Thoracic aorta (tissue), 2 donors: ENCODE measurements at places on chromosomes 12 and 14. TPM values are rescaled to one million over a fixed set of nuclear protein-coding genes. Genes with fewer than 3 reads are reported as not detected.

GRCh38 chr12:93151079-93151762 lies 222.1 kb upstream of the EEA1 start:
- no peak for DNase-seq
- H3K4me3 ChIP-seq: no peak overlapping the region
- H3K36me3 ChIP-seq: no peaks in the 10 kb centered on the region
- H3K27me3 ChIP-seq: no peaks in the 10 kb centered on the region
- H3K27ac ChIP-seq: no peak overlapping the region

DNA sequence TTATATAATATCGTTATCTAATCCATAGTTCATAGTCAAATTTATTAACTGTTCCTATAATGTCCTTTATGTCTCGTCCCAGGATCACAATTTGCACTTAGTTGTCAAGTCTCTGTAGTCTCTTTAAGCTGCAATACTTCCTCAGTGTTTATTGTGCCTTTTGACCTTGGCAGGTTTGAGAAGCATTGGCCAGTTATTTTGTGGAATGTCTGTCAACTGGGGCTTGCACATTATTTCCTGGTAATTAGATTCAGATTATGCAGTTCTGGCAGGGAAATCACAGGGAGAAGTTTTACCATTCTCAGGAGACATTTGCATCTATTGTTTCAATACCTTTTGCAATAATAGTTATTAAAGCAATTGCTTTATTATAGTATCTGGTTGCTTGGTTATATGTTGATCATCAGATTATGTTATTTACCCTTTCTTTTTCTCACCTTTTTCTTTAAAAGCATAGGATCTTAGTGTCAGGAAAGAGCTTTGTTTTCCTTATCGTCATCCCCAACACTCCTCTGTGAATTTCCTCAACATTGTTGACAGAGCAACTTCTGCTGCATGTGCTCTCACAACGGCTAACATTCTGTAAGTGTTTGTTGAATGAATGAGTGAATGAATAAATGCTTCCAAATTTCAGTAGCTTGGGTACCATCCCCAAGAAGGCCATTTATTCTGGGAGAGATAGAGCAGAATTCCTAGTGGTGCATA lies 3.7 kb upstream of the ART4 start:
- H3K36me3 ChIP-seq: no peaks in the 10 kb centered on the region
- H3K27ac ChIP-seq: peak overlapping the region; percentile 80
- peaks cover 34% of the 10 kb centered on the region for H3K4me1 ChIP-seq
- H3K27me3 ChIP-seq: no peaks in the 10 kb centered on the region

GRCh38 chr14:61934385-61934784 lies 172.2 kb downstream of the SNAPC1 start:
- H3K27ac ChIP-seq: no peak overlapping the region
- no peaks in the 10 kb centered on the region for H3K27me3 ChIP-seq
- no peaks in the 10 kb centered on the region for H3K4me1 ChIP-seq
- H3K36me3 ChIP-seq: no peaks in the 10 kb centered on the region
- no peak overlapping the region for H3K4me3 ChIP-seq

DNA sequence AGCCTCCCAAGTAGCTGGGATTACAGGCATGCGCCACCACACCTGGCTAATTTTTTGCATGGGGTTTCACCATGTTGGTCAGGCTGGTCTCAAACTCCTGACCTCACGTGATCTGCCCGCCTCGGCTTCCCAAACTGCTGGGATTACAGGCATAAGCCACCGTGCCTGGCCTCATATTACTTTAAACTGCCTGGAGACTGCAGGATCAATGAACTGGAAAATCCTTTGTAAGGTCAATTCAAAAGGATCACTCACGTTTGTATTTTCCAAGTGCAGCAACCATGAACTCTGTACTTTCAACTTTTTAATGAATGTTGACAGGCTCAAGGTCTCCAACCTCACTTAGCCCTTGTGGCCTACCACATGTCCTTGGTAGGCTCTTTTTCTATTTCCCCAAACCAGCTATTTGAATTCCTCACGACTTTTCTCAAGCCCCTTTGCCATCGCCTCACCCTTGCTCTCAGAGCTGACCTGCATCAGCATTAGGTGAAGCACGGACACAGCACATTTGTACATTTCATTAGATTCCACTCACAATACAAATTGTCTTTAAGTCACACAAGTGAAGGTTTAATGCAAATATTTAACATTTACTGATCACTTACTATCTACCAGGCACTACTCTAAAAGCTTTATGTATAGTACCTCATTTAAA lies 42.2 kb upstream of the GCH1 start:
- DNase-seq: no peak
- H3K27me3 ChIP-seq: no peaks in the 10 kb centered on the region
- no peaks in the 10 kb centered on the region for H3K4me1 ChIP-seq
- H3K27ac ChIP-seq: no peak overlapping the region
- H3K36me3 ChIP-seq: peaks cover 2% of the 10 kb centered on the region

DNA sequence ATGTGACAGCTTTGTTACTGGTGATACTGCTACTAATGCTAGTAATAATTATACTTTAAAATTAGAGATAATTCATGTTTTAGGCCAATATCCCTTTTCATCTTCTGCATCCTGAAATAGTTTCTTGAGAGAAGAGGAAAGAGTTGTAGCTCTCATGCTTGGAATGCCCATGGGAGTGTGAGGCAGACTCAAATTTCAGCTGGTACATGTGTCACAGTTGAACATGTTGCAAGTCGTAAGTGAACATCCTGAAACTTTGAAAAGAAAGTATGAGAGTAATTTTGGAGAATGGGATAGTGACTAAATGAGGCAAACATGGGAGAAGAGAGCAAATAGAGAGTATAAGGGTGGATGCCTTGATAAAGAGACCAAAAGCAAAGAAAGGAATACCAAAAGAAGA lies 168.0 kb downstream of the TMTC3 start:
- no peak overlapping the region for H3K4me3 ChIP-seq
- DNase-seq: no peak

GRCh38 chr14:20278414-20278813 lies 27.3 kb downstream of the TTC5 start:
- H3K36me3 ChIP-seq: peaks cover 3% of the 10 kb centered on the region
- no peak overlapping the region for H3K27ac ChIP-seq
- DNase-seq: no peak
- no peaks in the 10 kb centered on the region for H3K4me1 ChIP-seq
- H3K27me3 ChIP-seq: no peaks in the 10 kb centered on the region
- H3K4me3 ChIP-seq: no peak overlapping the region

DNA sequence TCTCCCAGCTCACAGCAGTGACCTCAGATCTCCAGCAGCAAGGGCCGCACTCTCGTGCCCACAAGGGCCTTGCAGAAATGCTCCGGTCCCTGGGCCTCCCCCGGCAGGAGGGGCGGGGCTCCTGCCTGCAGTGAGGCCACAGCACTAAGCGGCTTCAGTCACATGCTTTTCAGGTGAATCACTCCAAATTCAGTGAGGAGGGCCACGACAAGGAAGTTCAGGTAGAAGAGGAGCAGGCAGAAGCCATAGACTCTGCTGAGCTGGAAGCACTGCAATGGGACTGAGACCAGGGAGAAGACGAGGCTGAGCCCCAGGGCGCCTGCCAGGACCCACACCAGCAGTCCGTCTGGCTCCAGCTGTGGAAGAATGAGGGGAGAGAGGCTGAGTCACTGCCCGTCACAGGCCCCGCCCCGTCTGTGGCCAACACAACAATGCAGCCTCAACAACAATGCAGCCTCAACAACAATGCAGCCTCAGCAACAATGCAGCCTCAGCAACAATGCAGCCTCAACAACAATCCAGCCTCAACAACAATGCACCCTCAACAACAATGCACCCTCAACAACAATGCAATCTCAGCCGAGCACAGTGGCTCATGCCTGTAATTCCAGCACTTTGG lies 35.2 kb downstream of the SLC8B1 start:
- peak overlapping the region; percentile 43 for H3K4me3 ChIP-seq
- DNase-seq: peak; percentile 25
- H3K36me3 ChIP-seq: peaks cover 32% of the 10 kb centered on the region
- no peaks in the 10 kb centered on the region for H3K27me3 ChIP-seq

Gene PRKCH
- 73.6 TPM for total RNA-seq

GRCh38 chr12:49811136-49811535 lies 17.1 kb downstream of the NCKAP5L start:
- peaks cover 8% of the 10 kb centered on the region for H3K36me3 ChIP-seq
- no peaks in the 10 kb centered on the region for H3K27me3 ChIP-seq
- H3K27ac ChIP-seq: no peak overlapping the region

GRCh38 chr12:70853326-70853725 lies 67.2 kb downstream of the PTPRR start:
- H3K36me3 ChIP-seq: no peaks in the 10 kb centered on the region
- H3K27ac ChIP-seq: no peak overlapping the region
- H3K4me1 ChIP-seq: peaks cover 41% of the 10 kb centered on the region
- H3K4me3 ChIP-seq: no peak overlapping the region
- DNase-seq: no peak

DNA sequence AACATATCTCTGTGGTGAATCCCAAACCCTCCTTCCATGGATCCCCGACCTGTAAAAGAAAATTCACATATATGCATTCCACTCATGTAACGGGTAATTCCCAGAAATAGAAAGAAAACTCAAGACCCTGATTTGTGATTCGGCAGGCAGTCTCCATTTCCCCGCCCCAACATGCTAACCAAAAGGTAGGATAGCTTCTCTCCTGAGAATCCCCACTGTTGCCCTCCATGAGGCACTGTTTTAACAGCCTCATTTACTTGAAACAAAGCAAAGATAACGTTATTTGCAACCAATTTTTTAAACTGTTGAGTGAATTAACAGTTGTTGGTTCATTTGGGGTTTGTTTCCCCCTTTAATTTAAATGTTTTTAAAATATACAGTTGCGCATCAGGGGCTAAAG lies 774 bp upstream of the SLC2A13 start:
- H3K36me3 ChIP-seq: no peaks in the 10 kb centered on the region
- peaks cover 7% of the 10 kb centered on the region for H3K4me1 ChIP-seq
- peak overlapping the region; percentile 85 for H3K27ac ChIP-seq
- peak overlapping the region; percentile 92 for H3K4me3 ChIP-seq
- H3K27me3 ChIP-seq: no peaks in the 10 kb centered on the region

Gene ZDHHC22
- total RNA-seq: not detected

DNA sequence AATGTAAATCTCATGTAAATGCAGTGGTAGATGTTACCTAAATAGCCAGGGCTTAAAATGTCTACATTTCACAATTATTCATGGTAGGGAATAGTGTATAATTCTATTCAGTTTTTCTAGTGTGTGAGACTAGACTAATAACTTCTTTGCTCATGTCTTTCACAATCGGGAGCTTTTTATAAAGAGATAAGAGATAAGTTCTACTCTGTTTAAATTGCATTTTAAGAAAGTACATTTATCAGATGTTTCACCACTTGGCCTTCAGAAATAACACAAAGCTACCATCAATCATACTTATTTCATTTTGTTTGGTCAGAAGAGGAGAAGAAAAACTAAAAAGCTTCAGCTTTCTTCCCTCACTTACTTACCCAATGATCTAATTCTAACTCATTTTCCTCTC lies 725.5 kb upstream of the FLRT2 start:
- no peak overlapping the region for H3K27ac ChIP-seq
- no peaks in the 10 kb centered on the region for H3K36me3 ChIP-seq
- no peaks in the 10 kb centered on the region for H3K4me1 ChIP-seq
- no peak overlapping the region for H3K4me3 ChIP-seq
- H3K27me3 ChIP-seq: no peaks in the 10 kb centered on the region
- no peak for DNase-seq

Gene KCNK10
- total RNA-seq: not detected

Gene INHBC
- total RNA-seq: not detected

DNA sequence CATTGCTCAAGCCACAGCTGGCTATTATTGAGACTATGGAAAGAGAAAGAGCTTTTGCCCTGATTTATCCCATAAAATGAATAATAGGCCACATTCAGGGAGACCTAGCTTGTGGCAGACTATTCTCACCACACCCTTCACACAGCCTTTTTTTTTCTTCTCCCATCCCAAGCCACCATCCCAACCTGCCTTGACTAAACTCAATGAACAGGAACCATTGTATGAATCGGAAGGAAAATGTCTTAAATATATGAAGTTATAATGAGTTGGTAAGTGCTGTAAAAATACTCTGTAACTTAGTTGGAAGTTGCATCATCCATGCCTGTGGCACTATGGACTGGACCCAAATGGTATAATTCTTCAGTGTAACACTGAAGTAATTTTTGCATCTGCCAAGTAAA lies 338.4 kb downstream of the RAD51B start:
- H3K4me1 ChIP-seq: peaks cover 9% of the 10 kb centered on the region
- H3K4me3 ChIP-seq: no peak overlapping the region
- no peak for DNase-seq
- no peak overlapping the region for H3K27ac ChIP-seq

- H3K27ac ChIP-seq: peak overlapping the region; percentile 87
- no peaks in the 10 kb centered on the region for H3K36me3 ChIP-seq
- H3K27me3 ChIP-seq: no peaks in the 10 kb centered on the region
- H3K4me3 ChIP-seq: no peak overlapping the region
Observed at GRCh38 chr14:68564826-68565759, 227.8 kb downstream of the ZFP36L1 start.

GRCh38 chr12:12901158-12901791 lies 9.9 kb downstream of the GPRC5A start:
- H3K27me3 ChIP-seq: no peaks in the 10 kb centered on the region
- peak; percentile 49 for DNase-seq
- H3K4me3 ChIP-seq: peak overlapping the region; percentile 69
- peak overlapping the region; percentile 94 for H3K27ac ChIP-seq

DNA sequence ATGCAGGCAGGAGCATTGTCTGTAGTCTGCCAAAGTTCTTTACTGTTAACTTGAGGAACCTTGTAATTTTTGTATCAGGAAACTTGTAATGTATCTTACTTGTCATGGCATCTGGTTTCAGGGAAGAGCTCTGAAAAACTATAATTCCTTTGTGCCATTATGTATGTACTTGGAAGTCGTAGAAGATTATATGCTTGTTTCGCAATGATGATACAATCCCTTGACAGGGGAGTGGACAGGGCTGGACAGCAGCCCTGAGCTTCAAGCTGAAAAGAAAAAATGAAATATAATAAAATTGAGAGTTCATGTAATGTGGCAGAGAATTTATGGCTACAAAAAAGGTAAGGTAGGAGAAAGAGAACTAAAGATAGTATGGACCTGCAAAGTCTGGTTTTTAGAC lies 7.4 kb upstream of the DLGAP5 start:
- H3K4me1 ChIP-seq: no peaks in the 10 kb centered on the region
- H3K36me3 ChIP-seq: no peaks in the 10 kb centered on the region
- H3K4me3 ChIP-seq: no peak overlapping the region
- no peak overlapping the region for H3K27ac ChIP-seq
